ENCODE measurements at places on chromosomes 5 and 9.

DNA sequence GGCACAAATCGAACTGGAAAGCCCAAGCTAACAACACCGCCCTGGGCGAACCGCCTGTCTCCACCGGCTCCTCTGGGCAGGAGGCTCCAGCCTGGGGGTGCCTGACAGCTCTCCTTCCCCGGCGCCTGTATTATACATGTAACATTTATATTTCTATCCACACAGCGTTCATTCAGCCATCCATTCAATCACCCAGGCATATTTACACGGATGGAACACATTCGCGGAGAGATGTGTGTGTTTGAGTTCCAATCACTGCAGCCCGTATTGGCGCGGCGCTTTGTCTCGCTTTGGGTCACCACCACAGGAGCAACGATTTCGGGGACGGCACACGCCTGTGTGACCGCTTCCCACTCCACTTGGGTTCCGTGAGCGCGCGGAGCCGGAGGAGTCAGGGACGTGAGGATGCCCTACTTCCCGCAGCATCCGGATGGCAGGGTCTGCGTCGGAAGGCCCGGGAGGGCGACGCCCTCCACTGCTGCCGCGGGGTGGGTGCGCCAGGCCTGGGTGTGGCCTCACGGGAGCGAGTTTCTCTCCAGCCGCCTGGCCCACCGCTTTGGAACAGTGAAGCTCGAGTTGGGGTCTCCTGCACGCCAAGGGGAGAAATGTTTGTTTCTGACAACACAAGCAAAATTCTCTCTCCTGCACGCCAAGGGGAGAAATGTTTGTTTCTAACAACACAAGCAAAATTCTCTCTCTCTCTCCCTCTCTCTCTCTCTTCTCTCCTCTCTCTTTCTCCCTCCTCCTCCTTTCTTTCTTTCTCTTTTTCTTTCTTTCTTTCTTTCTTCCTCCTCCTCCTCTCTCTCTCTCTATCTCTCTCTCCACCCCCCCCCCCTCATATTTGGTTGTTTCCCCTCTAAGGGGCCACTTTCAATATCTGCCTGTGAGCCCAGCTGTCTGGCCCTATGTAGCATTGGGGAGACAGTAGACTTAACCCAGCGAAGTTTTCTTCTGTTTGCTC is 1.1 kb upstream of the SV2C start:
- no peak for DNase-seq
- H3K36me3 ChIP-seq: no peaks in the 10 kb centered on the region
- H3K4me1 ChIP-seq: no peaks in the 10 kb centered on the region
- H3K4me3 ChIP-seq: no peak overlapping the region
- peaks cover 81% of the 10 kb centered on the region for H3K27me3 ChIP-seq

DNA sequence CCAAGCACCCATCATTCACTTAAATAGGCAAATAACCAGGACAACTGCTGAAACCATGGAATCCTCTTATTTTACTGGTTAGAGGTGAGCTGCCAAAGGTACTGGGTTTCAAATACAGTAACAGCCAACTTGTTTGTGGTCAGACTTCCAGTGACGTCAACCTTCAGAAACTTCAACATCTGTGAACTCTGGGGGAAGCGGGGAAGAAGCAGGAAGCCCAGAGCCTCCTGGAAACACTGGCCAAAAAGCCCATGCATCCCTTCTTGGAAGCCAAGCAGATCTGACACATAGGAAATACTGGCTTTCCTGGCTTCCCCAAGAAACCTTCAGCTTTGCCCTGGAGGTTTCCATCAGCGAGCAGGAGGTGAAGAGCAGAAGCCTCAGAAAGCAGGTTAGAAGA is 4.9 kb upstream of the FRRS1L start:
- H3K27ac ChIP-seq: no peak overlapping the region
- no peaks in the 10 kb centered on the region for H3K36me3 ChIP-seq
- H3K27me3 ChIP-seq: peaks cover 4% of the 10 kb centered on the region
- DNase-seq: no peak
- H3K4me1 ChIP-seq: no peaks in the 10 kb centered on the region
- H3K4me3 ChIP-seq: no peak overlapping the region

- DNase-seq: no peak
- H3K4me1 ChIP-seq: peaks cover 44% of the 10 kb centered on the region
- no peak overlapping the region for H3K4me3 ChIP-seq
- no peaks in the 10 kb centered on the region for H3K27me3 ChIP-seq
- H3K36me3 ChIP-seq: no peaks in the 10 kb centered on the region
- peak overlapping the region; percentile 95 for H3K27ac ChIP-seq
These were observed 21.8 kb upstream of the PPP2CA start for GRCh38 chr5:134247428-134248224.

DNA sequence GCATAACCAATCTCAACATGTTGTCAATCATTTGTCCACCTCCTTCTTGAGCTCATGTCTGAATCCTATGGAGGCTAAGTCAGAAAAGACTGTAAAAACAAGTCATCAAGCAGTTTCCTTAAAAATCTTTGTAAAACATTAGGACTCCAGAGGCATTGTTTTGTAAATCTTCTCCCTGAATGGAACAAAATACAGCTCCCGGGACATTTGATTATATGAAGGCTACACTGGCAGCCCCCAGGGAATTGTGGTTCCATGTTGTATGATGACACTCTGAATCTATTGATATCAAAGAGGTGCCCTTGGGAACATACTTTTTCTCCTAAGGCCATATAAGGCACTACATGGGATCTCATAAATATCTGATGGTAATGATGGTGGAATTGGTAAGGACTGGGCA is 83.2 kb upstream of the NUDT12 start:
- H3K4me1 ChIP-seq: no peaks in the 10 kb centered on the region
- no peak overlapping the region for H3K27ac ChIP-seq
- H3K36me3 ChIP-seq: no peaks in the 10 kb centered on the region
- H3K27me3 ChIP-seq: no peaks in the 10 kb centered on the region

DNA sequence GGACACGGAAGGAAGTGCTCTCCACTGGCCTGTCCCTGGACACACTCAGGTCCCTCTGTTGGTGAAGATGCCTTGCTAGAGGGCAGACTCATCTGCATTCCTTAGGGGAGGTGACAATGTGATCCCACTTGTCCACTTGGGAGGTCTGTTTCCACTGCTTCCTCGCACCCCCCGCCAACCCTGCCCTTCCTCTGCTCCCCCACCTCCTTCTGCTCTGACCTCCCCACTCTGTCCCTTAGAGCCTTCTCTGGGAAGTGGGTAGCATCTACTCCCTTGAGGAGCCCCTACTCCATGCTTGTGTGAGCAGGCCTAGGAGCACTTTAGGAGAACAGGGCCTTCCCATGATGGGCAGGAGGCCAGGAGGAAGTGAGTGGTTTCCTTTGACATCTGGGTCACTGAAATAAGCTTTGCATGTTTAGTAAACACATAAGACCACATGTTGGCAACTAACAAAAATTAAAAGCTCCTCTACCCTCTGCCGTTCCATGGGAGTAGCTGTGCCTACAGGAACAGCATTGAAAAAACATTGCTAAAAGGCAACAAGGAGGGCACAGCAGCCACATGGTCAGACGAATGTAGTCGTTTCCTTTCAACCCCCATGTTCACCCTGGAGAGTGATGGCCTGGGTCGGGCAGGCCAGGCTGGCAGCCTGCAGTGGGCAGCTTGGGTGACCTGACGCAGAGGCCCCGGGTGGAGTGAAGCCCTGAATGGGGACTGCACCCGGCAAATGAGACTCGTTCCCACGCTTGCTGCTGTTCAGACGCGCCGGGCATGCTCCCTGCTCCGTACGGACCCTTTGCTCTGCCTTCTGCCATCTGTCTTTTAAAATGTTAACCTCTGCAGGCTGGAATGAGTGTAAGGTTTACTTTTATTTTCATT is 634.0 kb downstream of the IRX1 start:
- H3K27me3 ChIP-seq: no peaks in the 10 kb centered on the region
- no peak overlapping the region for H3K4me3 ChIP-seq
- H3K36me3 ChIP-seq: no peaks in the 10 kb centered on the region
- no peak for DNase-seq
- no peaks in the 10 kb centered on the region for H3K4me1 ChIP-seq

DNA sequence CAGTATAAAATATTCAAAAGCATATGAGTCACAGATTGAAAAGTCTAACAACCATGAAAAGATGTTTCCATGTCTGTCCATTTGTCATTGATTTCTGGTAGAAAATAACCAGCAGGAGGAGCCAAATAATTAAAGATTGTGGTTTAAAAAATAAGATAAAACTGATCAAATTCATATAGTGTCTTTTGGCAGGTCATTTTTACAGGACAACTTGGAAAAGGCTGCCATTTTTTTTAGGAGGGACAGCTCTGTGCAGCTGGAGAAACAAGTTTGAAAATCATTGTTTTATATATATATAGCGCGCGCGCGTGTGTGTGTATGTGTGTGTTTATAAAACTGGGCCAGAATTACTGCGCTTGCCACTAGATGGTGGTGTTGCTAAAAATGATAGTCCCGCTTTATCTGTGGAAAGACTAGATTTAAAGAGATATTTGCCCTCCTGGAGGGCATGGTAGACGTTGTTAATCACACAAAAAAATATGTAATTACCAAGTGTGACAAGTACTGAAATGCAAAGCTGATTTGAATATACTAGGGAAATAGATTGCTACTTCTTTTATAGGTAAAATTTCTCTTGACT is 1.3 kb upstream of the TRMO start:
- H3K4me3 ChIP-seq: peak overlapping the region; percentile 75
- H3K27me3 ChIP-seq: peaks cover 3% of the 10 kb centered on the region
- H3K4me1 ChIP-seq: peaks cover 4% of the 10 kb centered on the region
- no peaks in the 10 kb centered on the region for H3K36me3 ChIP-seq

All from RWPE2 (cell line).